ENCODE measurements at places on chromosomes 11 and 22.

DNA sequence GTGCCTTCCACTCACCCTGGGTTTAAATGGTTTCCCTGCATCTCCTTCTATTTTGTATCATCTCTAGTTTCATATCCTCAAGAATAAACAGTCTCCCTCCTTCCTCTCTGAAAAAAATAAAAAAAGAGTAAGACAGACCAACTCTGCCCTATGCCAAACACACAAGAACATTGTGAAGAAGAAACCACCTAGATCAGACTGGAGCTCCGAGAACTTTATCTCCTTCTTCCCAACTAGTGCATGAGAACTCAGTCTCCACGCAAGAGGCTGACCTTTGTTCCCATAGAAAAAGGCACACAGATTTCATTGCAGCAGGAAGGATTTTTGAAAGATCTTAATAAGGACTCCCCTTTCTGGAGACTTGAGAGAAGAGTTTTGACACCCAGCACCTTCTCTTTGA is 8.7 kb upstream of the PEX26 start:
- DNase-seq = no peak

DNA sequence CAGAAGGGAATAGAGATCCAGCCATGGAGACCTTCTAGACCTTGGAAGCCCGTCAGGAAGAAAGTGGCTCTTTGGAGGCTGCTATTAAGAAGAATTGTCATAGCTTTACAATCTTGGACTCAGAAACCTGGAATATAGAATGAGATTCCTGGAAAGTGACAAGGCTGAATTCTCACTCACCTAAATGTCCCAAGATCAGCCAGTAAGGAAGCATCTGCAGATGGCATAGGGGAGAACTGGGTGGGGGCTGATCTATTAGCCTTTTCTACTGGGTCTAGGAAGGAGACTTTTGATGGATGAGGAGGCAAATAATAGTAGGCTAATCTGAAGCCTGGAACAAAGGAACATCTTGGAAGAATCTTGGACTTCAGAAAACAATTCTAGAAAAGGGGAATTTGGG is at the start of gene OR51G1:
TSS of gene OR51G1 (minus strand) at position 101 of the 400 bp plus-strand sequence. CDS start at position 101, 0 bp downstream.
- DNase-seq = no peak

GRCh38 chr11:45333001-45333971 is 47.1 kb upstream of the SYT13 start:
- DNase-seq = no peak

GRCh38 chr11:13343067-13343466 is 65.5 kb downstream of the BMAL1 start:
- DNase-seq = no peak
